Activated T-cell treated with anti-CD3 and anti-CD28 coated beads, Interleukin-2, amount 50 U/mL, for 72 hours (primary cell): ENCODE measurements at places on chromosomes 3 and 15. TPM values are rescaled to one million over a fixed set of nuclear protein-coding genes. Genes with fewer than 3 reads are reported as not detected.

DNA sequence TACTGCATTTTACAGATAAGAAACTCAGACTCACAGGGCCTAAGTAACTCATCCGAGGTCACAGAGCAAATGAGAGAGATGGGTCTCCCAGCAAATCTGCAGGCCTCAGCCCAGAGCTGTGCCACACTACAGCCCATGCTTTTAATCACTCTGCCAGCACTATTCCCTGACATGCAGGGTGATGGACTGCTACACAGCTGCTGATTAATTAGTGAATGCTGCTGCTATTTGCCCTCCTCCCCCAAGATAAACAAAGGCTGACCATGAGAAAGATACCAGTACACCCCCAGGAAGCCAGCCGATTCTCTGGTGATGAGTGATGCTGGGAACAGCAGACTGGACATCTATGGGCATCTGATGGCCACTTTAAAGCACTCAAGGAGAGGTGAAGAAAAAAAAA is 39.3 kb downstream of the RFTN1 start:
- no peak for DNase-seq

DNA sequence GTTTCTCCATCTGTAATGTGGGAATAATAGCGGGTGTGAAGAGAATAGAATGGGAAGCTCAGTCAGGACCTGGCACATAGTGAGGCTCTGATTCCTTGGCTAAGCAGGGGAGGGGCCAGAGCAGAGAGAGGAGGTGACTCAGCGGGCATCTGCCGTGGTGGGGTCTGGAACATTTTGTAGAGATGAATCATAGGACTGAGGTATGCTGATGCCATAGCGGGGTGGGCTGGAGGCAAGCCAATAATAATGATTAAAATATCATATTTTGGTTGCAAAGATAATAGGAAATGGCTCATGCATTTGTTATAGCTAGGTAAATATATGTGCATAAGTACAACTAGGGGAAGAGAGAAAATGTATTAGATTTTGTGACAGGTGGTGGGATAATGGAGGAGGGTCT is 11.2 kb downstream of the TGM4 start:
- no peak for DNase-seq

SLC15A2 gene
- 3.0 TPM for total RNA-seq

FBXW12 gene
- total RNA-seq, result not detected

GRCh38 chr3:146342989-146343388 is 92.1 kb upstream of the PLSCR4 start:
- no peak for DNase-seq

IL5RA gene
- 0.77 TPM for total RNA-seq

AMOTL2 gene
- total RNA-seq, result 0.07 TPM

DNA sequence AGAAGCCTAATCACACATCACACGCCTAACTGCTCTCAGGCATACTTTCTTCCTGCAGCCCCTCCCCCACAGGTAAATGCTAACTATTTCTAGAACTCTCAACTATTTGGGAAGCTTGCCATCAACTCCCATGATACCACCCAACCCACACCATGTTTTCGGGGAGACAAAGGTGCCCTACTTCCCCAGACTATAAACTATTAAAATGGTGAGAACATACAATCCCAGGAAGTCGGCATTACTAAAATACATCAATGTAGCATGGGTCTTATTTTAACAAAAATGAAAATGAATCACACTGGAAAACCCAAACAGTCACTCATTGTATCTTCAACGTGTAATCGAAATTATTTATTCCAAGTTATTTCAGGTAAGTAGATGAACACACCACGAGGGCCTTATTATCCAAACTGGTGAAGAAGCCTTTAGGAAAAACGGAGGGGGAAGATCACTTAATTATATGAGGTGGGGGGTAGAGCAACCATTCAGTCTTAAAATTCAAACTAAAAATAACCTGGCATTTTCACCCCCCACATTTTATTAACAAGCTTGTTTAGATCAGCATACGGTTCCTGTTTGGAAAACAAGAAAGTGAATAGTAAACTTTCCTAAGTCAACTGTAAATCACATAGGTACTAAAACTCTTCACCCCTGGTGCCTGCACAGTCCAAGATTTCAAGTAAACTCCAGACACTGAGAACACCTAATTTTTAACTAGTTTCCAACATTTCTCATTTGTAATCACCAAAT is 1.9 kb downstream of the TBL1XR1 start:
- no peak for DNase-seq

GRCh38 chr3:11581237-11582190 is 62.2 kb downstream of the VGLL4 start:
- DNase-seq, result no peak

GOLGA6B gene
- 0.51 TPM for total RNA-seq

GP9 gene
- not detected for total RNA-seq

DNA sequence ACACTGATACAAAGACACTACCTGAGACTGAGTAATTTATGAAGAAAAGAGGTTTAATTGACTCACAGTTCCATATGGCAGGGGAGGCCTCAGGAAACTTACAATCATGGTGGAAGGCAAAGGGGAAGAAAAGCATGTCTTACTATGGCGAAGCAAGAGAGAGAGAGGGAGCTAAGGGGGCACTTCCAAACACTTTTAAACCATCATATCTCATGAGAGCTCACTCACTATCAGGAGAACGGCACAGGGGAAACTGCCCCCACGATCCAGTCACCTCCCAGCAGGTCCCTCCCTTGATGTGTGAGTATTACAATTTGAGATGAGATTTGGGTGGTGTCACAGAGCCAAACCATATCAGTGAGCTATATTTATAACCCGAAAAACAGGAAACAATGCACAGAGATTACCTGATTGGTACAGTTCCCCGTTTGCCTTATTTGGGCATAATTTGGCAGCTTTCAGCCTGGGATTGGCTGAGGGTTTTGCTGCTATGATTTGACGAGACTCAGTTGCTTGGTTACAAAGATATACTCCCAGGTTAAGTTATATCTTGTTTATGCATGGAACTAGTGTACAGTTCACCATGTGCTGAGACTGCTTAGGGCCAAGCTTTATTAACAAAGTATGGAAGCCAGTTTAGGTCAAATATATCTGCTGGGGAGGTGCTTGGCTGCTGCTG is 184.2 kb downstream of the NR2F2 start:
- no peak for DNase-seq

STRA6 gene
- 0.43 TPM for total RNA-seq

- DNase-seq, result no peak
Observed at GRCh38 chr3:197007296-197007940, 22.2 kb downstream of the MELTF start.

DNA sequence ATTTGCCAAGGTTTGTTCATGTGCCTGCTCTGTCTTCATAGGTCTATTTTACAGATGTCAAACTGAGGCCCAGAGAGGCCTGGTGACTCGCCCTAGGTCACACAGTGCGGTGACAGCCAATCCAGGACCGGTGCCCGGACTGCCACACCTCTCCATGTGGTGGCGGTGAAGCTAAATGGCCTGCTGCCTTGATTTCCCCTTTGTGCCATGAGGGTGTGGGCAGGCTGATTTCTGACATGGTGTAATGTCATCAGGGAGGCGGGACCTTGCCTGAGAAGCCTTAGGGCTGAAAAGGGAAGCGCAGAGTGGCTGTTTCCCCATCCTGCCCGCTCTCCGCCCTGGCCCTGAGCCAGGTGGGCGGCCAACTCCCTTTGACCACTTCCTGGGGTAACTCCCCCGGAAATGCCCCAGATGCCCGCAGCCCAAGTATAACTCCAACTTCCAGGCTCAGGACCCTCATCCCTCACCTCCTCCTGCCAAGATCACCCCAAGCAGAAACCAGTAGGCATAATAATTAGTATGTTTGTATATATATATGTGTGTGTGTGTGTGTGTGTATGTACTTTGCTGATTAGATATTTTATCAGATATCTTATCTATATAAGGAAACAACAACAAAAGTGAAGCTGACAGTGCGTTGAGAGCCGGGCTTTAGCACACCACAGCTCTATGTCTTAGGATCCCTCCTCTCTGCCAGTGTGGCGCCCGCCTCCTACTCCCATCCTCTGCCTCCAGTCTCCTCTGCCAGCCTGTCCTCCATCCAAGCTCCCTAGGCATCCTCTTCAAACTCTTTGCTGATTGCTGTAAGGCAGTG is 63.9 kb downstream of the IQSEC1 start:
- peak; percentile 82 for DNase-seq

GRCh38 chr3:149315694-149316093 is 17.7 kb downstream of the TM4SF18 start:
- DNase-seq, result no peak
